Left lung (tissue), 14 donors: ENCODE measurements at places on chromosomes 6 and 20. TPM values are rescaled to one million over a fixed set of nuclear protein-coding genes. Genes with fewer than 3 reads are reported as not detected.

- no peak for DNase-seq
Observed at GRCh38 chr6:107235511-107235910, 120.2 kb upstream of the BEND3 start.

- DNase-seq, result no peak
Observed at GRCh38 chr20:19008497-19008896, 194.9 kb downstream of the SCP2D1 start.

DNA sequence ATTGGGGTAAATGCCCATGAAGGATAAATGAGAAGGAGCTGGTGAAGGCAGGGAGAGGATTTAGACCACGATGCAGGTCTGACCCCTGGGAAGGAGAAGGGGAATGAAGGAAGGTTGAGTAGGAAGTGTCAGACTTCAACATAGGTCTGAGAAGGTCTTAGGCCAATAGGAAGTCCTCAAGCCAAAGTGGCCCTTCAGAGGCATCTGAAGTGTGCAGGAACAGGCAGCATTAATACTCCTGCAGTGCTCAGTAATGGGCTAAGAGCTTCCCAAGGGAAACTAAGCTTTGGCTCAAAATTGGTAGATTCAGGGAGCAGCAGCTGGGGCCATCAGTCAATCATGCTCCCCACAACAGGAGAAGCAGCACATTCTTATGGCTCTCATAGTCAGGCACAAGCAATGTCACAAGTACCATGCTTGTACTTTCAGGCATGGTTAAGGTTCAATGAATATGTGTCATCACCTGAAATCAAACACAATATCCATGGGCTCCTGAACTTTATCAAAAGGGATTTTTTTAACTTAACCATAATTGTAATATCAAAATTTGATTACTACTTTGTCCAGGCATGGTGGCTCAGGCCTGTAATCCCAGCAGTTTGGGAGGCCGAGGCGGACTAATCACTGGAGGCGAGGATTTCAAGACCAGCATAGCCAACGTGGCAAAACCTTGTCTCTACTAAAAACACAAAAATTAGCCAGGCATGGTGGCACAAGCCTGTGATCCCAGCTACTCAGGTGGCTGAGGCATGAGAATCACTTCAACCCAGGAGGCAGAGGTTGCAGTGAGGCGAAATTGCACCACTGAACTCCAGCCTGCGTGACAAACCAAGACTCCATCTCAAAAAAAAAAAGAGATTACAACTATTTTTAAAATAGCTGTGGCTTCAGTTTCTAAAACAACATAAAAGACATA, 9.9 kb downstream of the RALGAPA2 start:
- no peak for DNase-seq

- no peak for DNase-seq
Observed at GRCh38 chr6:42173101-42173500, at the start of gene GUCA1A. GUCA1A (plus strand) TSS chr6:42173364; CDS start chr6:42173614, 250 bp downstream.

- DNase-seq, result no peak
Observed at GRCh38 chr6:45505470-45505869, 127.7 kb upstream of the SUPT3H start.

Gene HTR1B
- 0.16 TPM for polyA plus RNA-seq

- DNase-seq, result no peak
Observed at GRCh38 chr6:11364971-11365397, 132.5 kb upstream of the NEDD9 start.

GRCh38 chr20:23408957-23409356, 12.3 kb downstream of the NAPB start:
- DNase-seq, result no peak

DNA sequence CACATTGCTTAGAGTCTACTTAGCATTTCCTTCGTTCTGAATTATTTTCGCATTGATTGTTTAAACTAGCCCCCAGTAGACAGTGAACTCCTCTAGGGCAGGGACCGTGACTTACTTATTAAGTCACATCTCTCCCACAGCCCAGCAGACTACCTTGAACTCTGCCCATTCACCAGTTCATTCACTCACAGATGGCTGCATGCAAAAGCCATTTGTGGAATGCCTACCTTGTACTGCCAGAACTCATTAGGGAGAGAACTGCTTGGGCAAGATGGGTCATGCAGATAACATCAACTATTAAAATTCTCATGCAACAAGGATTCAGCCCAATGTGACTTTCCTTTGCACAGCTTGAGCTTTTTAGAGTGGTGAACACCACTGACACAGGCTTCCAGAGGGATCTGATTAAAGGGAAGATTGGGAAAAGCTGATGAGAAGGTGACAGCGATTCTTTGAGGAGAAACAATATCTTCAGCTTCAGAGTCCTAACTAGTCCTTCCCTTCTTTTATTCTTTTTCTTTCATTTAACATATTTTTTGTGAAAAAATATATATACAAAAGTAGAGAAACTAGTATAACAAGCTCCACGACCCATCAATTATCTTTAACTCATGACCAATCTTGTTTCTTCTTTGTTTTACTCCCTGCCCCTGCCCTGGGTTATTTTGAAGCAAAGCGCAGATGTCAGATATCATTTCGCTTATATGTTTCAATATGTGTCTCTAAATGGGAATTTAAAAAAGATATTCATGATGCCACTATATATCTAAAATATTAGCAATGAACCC, 273.9 kb downstream of the CDC5L start:
- no peak for DNase-seq

Gene SEMG1
- not detected for polyA plus RNA-seq
